IPS DF 19.7 (cell line): ENCODE measurements at places on chromosomes 6 and 20.
A peak's percentile ranks its signal among the peaks of the same experiment; 100 is the strongest.

DNA sequence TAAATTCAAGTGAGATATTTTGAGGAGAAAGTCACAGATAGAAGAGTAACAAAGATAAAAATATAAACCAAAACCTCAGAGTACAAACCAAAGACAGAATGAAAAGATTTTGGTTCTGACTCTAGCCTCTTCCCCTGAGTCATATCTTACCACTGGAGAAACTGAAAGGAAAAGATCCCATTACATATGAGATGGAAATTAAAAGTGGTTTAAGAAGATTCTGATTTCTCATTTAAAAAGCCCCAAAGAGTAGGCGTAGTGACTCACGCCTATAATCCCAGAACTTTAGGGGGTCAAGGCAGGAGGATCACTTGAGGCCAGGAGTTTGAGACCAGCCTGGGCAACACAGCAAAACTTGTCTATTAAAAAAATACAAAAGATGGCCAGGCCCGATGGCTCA is 30.6 kb downstream of the SPINT4 start:
- DNase-seq = no peak

GRCh38 chr20:33627577-33628216 is 34.4 kb upstream of the C20orf144 start:
- DNase-seq = no peak

DNA sequence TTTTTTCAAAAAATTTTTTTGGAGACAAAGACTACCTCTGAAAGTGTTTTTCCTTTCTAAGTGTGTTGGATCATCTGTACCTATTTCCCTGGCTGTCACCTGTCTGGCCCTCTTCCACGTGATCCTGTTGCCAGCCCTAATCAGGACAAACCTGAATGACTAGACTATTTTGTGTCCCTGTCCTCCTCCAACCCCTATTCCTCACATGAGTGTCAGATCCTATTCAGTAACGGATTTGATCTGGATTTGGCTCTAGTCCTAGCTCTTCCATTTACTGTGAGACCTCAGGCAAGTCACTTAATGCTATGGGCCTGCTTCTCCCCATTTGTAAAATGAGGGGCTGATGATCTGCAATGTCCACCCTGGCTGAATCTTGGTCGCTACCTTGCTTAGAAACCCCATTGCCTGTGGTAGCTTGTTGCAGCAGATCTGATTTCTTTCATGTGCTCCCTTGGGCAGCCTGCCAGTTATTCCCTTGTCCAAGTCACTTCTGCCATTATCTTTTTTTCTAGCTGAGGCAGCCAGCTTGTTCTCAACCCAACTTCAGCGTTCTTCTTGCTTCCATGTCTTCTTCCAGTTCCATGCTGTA is 4.8 kb downstream of the PHF20 start:
- no peak for DNase-seq

GRCh38 chr6:90186637-90187371 is 109.8 kb downstream of the BACH2 start:
- no peak for DNase-seq

GRCh38 chr6:12947967-12948366 is 231.4 kb downstream of the PHACTR1 start:
- no peak for DNase-seq

- DNase-seq = peak; percentile 71
Measured at GRCh38 chr20:11569163-11569562, 348.5 kb upstream of the BTBD3 start.

- no peak for DNase-seq
Measured at GRCh38 chr6:30757261-30757904, 13.0 kb upstream of the IER3 start.
